ENCODE measurements at places on chromosomes 7 and 10. TPM values are rescaled to one million over a fixed set of nuclear protein-coding genes. Genes with fewer than 3 reads are reported as not detected.

DNA sequence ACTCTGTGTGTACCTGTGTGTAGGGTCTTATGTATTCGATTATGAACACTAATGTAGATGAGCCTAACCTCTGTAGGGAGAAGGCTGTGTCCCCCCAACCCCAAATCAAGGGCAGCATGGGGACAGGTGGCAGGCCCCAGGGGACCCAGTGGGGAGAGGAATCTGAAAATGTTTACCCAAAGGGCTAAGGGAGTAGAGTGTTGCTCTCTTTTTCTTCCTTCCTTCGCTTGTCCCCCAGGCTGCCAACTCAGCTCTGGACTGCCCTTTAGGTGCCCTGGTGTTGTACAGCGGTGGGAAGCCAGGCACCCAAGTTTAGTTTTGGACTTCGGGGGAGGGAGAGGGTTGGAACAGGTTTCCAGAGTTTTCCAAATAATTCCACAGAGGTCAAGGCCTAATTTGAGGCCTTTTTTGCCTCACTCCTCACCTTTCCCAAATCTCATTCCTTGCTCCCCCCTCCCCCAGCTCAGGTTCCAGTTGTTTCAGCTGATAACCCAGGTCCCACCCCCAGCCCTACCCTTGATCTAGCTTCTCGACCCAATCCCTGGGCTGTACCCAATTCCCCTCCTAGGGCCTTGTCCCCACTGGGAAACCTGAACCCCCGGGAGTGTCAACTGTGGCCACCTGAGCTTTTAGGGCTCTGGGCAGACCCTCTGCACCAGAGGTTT lies 9.1 kb upstream of the PAX2 start:
- DNase-seq: no peak

DNA sequence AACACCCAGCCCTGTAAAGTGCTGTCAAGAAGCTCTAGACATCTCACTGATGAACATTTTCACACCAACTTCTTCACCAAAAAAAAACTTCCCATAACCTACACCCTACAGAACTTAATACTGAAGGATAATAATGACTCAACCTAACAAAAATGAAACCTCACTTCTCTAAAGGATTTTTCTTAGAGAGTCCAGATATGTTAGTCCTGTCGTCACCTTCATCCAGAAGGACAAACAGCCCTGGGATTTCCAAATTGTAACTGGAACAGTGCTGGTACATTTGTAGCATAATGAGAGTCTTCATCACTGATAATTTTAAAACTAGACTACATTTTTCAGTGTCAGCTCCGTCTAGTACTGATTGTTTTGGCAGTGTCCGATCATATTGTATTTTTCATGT lies 528.6 kb upstream of the CELF2 start:
- DNase-seq: no peak

GRCh38 chr7:158567153-158567603 lies 20.4 kb downstream of the PTPRN2 start:
- no peak for DNase-seq

- no peak for DNase-seq
Measured at GRCh38 chr7:150335774-150336112, 5.7 kb downstream of the RARRES2 start.

DNA sequence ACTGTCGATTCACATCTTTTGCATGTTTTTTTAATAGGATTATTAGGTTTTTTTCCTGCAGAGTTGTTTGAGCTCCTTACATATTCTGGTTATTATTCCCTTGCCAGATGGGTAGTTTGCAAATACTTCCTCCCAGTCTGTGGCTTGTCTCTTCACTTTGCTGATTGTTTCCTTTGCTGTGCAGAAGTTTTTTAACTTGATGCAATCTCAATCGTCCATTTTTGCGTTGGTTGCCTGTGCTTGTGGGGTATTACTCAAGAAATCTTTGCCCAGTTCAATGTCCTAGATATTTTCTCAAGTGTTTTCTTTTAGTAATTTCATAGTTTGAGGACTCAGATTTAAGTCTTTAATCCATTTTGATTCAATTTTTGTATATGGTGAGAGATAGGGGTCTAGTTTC lies 95.4 kb downstream of the TBXAS1 start:
- no peak for DNase-seq

DNA sequence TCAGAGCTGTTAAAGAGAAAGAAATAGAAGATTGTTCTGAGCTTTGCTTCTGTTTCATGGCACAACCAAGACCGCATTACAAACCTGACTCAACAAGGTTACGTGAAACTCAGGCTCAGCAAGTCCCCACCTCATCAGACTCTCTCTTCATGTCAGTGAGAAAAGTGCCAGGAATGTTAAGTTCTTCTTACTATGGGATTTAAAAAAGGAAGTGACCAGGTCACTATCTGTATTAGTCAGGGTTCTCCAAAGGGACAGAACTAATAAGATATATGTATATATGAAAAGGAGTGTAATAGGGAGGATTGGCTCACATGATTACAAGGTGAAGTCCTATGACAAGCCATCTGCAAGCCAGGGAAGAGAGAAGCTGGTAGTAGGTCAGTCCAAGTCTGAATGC lies 25.4 kb upstream of the PAPSS2 start:
- no peak for DNase-seq

DNA sequence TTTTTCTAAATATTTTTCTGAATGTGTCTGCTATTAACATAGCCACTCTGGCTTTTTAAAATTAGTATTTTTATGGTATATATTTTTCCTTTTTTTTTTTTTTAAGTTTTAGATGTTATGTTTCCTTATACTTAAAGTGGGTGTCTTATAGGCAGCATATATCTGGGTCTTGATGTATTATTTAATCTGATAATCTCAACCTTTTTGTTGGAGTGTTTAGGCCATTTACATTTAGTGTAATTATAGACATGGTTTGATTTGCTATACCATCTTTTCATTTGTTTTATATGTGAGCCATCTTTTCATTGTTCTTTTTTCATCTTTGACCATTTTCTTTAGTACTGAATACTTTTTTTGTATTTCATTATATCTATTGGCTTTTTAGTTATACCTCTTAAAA lies 45.0 kb downstream of the TRUB1 start:
- DNase-seq: no peak

- no peak for DNase-seq
Measured at GRCh38 chr10:102948786-102949185, 30.7 kb downstream of the CNNM2 start.

- DNase-seq: no peak
Measured at GRCh38 chr10:35668865-35669650, 27.0 kb upstream of the FZD8 start.

- no peak for DNase-seq
Measured at GRCh38 chr10:122186816-122187810, 84.0 kb upstream of the BTBD16 start.

DNA sequence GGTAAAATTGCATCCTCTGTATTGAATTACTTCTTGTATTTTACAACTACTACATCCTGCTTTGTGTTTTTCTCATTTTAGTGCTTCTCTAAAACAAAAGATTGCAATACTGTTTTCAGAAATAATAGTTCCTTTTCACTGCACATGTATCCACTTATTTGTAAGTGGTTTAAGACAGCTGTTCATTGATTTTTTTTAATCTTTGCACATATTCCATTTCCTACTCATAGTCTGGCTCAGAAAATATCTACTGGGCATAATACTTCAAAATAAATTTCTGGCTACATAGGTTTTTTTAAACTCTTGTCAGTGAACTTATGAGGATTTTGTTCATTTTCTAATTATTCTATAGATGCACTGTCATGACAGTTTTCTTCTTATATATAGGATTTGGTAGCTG lies 54.8 kb downstream of the SND1 start:
- no peak for DNase-seq

GRCh38 chr7:27125986-27126394 lies 4.6 kb downstream of the HOXA4 start:
- DNase-seq: no peak

GRCh38 chr10:15027741-15028140 lies 16.0 kb upstream of the OLAH start:
- DNase-seq: no peak

DNA sequence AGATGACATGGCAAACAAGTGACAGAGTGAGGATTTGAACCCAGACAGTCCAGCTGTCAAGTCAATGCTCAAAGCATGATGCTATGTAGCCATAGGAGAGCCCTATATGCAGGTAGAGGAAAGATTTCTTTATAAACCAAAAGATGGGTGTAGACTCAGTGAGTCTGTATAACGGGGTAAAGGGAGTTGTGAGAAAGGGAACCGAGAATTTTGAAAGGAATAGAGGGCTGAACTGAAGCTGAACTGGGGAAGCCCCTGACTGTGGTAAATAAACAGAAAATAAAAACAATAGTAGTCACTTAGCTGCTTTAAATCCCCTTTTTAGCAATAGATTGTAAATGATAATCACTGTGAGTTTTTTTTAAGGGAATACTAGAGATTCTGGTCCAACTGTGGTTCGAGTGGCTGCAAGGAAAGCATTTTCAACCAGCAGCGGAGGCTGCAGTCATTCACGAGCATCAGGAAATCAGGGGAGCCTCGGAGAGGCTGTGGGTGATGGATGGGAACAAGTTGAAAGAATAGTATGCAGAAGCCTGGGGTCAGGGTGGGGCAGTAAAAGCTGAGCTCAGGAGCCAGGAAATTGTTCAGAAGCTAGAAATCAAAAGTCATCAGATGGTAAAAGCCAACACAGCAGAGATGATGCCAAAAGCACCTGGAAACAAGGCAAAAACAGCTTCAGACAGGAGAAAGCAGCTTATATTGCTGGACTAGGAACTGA lies 393.5 kb downstream of the GFRA1 start:
- no peak for DNase-seq

GRCh38 chr7:70553364-70553763 lies 578.6 kb upstream of the GALNT17 start:
- DNase-seq: no peak

DNA sequence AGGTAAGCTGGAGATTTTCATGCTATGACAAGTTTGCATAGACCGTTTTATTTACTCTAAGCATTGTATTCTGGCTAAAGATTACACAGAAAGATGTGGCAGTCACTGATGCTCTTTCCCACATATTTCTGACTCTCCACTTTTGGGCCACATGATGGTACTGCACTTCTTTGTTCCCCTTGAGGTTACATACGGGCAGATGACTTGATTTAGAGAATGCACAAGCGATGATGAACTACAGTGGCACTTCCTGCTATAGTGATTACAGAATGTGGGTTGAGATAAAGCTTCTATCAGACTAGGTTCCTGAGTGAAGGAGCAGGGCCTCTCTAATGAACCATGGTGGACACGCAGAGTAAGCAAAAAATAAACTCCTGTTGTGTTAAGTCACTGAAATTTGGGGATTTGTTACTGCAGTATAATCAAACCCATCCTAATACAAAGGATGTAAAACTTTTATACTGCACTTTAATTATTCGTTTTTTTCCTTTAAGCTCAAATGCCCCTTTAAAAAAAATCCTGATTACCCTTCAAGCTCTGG lies 177.9 kb downstream of the TAX1BP1 start:
- DNase-seq: no peak

DNA sequence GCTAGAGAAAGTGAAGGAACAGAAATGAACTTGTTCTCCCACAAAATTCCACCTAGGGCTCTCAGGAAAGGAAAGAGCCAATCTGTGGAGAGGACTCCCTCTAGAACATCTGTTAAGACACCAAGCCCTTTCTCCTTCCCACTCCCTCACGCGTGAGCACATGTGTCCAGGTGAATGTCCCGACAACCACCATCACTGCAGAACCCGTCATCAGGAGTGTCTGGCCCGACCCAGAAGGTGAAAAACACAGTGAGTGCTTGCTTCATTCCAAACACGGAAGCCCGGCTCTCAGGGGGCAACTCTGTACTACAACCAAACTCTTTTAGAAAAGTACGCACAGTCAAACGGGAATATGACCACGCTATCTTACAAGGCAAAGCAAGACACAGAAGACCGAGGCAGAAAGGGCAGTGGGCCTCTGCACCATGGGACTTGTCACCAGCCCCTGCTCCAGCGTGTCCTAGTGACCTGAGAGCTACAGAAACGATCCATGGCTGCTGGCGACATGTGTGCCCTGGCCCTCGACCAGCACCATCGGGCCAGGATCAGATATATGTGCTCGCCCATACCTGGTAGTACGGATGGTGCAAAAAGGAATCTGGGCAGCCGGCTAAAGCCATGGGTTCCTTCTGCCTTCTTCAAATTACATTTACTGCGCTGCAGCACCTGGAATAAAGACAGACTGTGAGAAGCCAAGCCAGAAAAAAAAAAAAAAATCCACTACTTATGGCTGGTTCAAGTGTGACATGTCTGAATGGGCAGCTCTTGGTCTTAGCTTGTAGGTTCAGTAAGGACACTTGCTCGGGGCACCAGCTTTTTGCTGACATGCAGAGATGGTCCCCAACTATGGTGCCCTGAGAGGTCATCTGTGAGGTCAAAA lies 50.8 kb downstream of the GRB10 start:
- no peak for DNase-seq

The HYAL4 gene
- total RNA-seq: 0.10 TPM

The SRRM3 gene
- not detected for total RNA-seq

The C10orf105 gene
- total RNA-seq: 0.52 TPM

The SEC24C gene
- 93.1 TPM for total RNA-seq

The XPNPEP1 gene
- 87.3 TPM for total RNA-seq

Measured in activated CD4-positive, alpha-beta T cell treated with anti-CD3 and anti-CD28 coated beads, Interleukin-2, amount 10 ng/mL, durations not matched to agents 7 days and 5 days (primary cell).